ENCODE measurements at places on chromosomes 11 and 22.

DNA sequence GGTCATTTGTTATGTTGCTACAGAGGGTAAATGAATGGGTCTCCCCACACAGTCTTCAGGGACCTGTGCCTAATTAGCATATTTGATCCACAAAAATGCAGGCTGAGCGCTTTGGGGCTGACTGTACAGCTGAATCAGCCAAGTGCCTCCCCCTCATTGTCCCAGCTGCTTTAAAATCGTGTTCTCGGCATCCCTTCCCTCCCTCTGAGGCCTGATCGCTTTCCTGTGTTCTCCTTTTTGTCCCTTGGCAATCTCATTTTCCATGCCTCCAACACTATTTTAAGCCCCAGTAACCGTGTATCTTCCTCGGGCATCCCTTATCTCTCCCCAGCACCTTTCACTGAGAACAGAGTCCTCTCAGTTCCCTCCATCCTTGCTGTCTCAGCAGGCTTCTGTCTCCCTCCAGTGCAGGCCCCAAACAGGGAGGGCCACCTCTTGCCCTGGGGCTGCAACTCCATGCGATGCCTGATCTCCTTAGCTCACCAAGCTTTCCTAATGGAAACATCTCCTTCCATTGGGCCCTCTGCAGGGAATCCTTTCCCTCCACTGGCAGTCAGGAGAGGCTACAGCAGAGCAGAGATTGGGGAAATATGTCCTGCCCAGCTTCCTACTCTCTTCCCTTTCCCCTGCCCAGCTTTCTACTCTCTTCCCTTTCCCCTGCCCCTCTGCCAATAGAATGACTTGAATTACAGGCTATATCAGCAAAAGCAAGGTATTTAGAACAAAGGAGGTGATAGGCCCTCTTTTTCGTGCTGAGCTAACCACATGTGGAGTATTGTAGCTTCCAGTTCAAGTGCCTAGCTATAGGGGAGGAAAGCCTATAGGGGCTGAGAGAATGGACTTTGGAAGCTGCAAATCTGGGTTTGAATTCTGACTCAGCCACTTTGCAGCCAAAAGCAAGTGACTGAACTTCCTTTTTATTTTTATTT lies 13.8 kb downstream of the UQCR10 start:
- no peak for DNase-seq

GRCh38 chr11:112995423-112996090 lies 34.3 kb downstream of the NCAM1 start:
- no peak for DNase-seq

DNA sequence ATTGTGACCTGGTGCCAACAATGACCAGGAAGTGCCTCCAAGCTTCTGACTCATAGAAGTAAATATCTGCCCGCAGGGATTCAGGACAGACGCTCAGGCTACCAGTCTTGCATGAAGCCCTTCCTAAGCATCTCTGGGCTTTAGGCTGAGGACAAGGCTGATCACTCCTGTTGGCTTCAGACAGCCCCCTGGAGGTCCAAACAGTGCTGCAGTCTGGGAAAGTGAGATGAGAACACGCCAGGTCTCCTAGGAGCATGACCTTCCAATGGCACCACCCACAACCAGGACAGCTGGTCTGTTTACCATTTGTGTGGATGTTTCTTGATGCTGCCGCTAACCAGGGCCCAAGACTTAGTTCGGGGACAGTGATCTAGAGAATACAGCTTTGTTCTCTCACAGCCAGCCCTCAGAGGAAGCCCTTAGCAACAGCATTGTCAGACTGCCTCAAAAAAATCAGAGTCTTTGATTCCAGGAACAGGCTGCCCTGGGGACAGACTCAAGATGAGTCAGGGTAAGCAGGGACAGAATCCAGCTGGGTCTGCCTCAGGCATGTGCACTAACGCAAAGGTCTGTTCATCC lies 111.2 kb downstream of the ZNF280B start:
- DNase-seq, result no peak

DNA sequence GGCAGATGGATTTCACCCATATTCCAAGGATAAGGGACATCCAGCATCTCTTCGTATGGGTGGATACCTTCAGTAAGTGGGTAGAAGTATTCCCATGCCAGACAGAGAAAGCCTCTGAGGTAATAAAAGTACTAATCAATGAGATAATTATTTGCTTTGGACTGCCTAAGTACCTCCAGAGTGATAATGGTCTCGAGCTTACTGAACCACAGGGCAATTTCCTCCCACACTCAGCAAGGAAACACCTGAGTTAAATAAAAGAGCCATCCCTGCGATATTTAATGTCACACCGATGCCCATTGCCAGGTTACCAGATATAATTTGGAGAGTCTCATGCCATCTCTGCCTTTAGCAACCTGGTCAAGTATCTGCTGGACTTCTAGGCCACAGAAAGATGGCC lies 70.6 kb upstream of the MPEG1 start:
- DNase-seq, result no peak

- peak; percentile 70 for DNase-seq
Measured at GRCh38 chr11:77065878-77066228, 918 bp upstream of the CAPN5 start.

DNA sequence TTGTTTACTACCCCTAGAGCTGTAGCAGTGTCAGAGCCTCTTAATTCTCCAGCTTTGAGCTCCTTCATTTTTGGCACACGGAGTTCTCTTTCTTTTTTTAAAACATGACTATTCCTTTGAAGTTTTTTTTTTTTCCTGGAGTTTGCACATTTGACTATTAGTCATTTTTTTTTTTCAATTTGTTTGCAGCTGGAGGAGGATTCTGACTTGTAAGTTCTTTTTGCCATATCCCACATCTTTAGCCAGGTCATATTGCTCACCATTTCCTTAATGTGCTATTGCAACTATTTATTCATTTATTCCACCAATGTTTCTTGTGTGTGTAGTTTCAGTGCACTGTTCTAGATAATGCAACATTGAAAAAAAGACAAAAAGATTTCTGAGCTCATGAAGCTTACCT lies 166.3 kb upstream of the ARHGAP20 start:
- no peak for DNase-seq

- DNase-seq, result no peak
Measured at GRCh38 chr11:131938351-131938751, 567.9 kb downstream of the NTM start.

DNA sequence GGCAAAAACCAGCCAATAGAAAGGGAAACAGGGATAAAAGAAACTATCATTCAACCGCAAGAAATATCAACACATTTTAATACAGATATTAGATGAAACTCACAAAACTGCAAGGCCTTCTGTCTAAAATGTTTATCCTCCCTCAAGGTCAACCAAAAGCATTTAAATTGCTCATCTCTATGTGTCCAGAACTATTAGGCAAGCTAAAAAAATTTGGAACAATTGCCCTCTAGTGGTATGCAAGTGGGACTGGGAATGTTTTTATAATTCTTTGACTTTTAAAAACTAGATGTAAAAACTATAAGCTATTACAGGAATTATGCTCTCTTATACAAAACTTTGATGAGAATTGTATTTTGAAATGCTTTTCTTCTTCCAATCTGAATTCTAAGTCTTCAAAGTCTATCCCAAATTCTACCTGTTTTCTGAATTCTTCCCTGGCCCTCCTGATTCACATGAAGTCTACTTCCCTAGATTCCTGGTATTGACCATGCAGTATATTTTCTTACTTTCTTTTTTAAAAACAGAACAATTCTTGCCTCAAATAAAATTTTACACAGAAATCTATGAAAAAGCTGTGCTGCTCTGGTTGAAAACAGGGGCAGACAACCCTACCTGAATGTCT lies 4.9 kb downstream of the CWC15 start:
- DNase-seq, result no peak

GRCh38 chr11:106879832-106880546 lies 138.3 kb downstream of the GUCY1A2 start:
- DNase-seq, result no peak

DNA sequence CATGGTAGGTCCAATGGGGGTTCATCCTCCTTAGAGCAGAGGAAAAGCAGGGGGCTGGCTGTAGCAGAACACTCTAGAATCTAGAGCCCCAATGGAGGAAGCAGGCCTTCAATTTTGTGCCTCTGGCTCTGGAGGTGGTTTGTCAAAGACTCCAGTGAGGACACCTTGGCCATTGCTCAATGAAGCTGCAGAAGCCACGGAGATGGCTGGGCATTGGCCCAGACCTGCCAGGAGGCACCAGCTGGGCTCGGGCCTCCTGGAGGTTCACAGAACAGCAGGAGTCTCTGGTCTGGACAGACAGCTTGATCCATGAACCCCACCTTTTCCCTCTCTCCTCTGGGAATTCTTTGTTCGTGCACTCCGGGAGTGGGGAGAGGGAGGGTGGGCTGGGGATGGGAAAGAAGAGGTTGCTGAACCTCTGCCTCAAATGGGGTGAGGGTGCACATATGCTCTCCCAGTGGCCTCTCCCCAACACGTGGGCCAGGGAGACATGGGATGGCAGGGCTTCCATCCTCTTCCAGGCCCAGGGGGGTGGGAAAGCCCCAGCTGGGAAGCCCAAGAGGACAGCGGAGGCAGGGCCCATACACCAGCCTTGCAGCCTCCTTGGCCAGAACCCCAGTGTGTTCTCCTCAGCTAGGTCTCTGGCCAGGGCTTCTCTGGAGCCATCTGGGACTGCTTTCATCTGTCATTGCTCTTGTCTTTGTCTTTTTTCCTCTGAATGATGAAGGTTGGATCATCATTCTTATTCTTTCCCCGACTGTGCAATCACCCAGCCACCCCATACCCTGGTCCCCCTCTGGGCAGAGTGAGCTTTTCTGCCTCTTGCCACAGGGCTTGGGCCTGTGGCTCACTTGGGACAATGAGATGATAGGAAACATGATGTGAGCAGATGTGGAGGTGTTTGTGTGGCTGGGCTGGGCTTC lies 1019.4 kb downstream of the BRD1 start:
- no peak for DNase-seq

- DNase-seq, result no peak
Measured at GRCh38 chr11:86219311-86220193, 25.0 kb upstream of the EED start.

GRCh38 chr22:46798366-46799350 lies 36.2 kb downstream of the TBC1D22A start:
- no peak for DNase-seq

GRCh38 chr11:119085437-119085847 lies 761 bp downstream of the HMBS start:
- no peak for DNase-seq

DNA sequence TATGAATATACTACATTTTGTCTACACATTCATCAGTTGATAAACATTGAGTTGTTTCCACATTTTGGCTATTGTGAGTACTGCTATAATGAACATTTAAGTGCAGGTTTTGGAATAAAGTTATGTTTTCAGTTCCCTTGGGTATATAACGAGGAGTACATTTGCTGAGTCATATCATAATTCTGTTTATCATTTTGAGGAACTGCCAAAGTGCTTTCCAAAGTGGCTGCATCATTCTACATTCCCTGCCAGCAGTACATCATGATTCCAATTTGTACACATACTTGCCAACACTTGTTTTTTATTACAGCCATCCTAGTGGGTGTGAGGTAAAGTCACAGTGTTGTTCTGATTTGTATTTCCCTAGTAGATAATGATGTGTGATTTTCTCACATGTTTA lies 1458.6 kb upstream of the TENM4 start:
- no peak for DNase-seq

DNA sequence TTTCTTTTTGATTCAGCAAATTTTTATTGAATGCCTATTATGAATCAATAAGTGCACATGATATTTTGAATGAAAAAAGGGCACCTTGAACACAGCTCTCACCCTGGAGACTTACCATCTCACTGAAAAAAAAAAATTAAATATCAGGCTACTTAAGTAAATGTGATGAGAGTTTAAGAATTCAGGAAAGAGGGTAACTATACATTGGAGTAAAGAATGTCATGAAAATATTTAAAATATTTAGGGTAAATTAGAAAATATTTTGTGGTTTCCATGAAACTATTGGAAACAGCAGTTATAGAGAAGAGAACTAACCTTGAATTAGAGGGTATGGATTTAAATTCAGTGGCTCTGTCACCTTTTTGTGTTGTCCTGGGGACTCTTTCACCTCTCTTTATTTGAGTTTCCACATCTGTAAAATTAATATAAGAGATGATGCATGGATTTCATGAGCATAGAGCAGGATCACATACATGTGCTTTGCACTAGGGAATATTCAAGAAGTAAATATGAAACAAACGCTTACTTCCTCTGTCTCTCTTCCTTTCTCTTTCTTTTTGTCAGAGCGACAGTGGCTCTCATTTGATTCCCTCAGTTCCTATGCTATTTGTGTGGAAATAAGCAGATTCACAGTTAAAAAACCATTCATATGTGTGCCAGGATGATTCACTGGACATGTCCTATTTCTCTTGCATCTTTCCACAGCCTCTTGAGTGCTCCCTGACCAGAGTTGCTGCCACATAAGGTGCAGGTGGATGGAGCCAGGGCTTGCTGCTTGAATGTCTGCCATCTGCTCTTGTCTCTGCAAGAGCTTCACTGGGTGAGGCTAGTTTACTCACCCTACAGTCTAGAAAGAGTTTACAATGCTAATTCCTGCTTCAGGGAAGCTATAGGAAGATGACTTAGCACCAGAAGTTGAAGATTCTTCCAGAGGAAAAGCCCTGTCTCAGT lies 533.1 kb downstream of the ETS1 start:
- DNase-seq, result no peak

GRCh38 chr11:78419327-78419726 lies 1.7 kb upstream of the GAB2 start:
- peak; percentile 59 for DNase-seq

- no peak for DNase-seq
Measured at GRCh38 chr11:76026281-76026680, 180.0 kb downstream of the WNT11 start.

DNA sequence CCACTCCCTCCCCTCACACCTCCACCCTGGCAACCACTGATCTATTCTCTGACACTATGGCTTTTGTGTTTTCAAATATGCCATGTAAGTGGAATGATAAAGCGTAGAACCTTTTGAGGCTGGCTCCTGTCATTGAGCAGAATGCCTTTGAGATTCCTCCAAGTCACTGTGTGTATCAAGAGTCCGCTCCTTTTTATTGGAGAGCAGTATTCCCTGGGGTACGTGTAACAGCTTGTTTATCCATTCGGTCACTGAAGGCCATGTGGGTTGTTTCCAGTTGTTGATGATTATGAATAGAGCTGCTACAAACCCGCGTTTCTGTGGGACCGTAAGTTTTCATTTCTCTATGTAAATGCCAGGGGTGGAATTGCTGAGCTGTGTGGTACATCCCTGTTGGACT lies 10.3 kb downstream of the TP53I11 start:
- DNase-seq, result no peak

DNA sequence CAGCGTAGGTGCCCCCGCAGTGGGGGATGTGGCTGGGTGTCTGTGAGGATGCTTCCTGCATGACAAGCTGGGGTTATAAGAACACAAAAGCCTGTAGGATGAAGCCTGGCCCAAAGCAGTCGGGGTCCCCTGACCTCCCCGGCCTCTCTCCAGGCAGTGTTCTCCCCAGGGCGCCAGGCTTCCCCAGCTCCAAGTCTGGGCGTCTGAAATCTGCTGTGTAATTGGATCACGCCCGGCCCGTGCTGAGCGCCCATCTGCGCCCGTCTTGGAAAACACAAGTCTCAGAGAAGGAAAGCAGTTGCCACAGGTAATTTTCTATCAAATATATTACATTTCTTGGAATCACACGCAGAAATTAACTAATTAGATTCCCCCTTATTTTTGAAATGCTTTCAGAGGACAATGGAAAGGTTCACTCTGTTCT lies 233.3 kb downstream of the CTTN start:
- DNase-seq, result no peak
